CD4-positive, alpha-beta memory T cell (primary cell): ENCODE measurements at places on chromosomes 13 and 19.
A peak's percentile ranks its signal among the peaks of the same experiment; 100 is the strongest.

DNA sequence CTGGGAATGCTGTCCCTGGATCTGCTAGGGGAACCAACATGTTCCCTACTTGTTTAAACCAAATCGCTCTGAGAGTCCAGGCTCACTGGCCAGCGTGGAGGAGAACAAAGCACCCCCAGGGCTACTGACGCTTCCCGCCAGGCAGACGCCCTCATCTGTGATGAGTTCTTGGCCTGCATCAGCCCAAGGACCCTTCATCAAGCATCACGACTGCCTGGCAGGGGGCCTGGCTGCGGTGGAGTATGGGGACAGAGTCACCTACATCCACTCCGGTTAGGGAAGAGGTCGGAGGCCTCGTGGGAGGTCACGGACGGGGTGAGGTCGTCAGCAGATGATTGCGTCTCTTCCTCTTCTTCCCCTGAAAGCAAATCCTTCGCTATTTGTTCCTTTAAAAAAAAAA, 17.7 kb downstream of the MIER2 start:
- no peak for DNase-seq
- peaks cover 29% of the 10 kb centered on the region for H3K36me3 ChIP-seq
- no peaks in the 10 kb centered on the region for H3K27me3 ChIP-seq

DNA sequence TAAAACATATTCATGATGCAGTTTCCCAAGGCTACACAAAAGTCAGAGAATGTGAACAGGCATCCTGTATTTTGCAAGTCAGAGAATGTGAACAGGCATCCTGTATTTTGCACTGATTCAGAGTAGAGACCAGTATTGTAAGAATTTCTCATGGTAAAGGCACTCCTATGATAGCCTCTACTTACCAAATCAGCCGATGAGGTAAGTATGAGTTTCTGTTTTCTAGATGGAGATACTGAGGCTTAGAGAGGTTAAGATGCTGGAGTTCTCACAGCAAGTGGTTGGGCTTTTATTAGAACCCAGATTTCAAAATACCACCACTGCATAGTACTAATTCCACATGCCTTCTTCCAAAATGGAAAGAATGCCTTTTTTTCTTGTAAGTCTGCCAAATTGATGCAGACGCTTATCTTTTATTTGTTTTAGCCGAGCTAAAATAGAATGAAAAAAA, 12.3 kb downstream of the TPT1 start:
- no peak overlapping the region for H3K27ac ChIP-seq
- no peak overlapping the region for H3K4me3 ChIP-seq
- peaks cover 67% of the 10 kb centered on the region for H3K4me1 ChIP-seq

DNA sequence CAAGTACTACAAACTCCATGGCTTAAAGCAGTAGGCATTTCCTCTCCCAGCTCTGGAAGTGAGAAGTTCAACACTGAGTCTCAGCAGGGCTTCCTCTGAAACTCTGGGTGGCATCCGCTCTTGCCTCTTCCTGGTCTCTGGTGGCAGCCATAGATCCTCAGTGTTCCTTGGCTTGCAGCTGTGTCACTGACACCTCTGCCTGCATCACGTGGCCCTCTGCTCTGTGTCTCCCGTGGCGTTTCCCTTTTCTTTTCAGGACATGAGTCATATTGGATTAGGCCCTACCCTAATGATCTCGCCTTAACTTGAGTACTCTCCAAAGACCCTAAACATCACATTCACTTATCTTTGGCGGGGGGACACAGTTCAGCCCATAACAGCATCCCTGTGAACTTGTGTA, 466.7 kb downstream of the MYO16 start:
- no peak overlapping the region for H3K4me3 ChIP-seq
- no peak for DNase-seq
- H3K27me3 ChIP-seq = no peaks in the 10 kb centered on the region
- no peak overlapping the region for H3K27ac ChIP-seq
- H3K4me1 ChIP-seq = no peaks in the 10 kb centered on the region

- no peaks in the 10 kb centered on the region for H3K36me3 ChIP-seq
- no peak for DNase-seq
- no peaks in the 10 kb centered on the region for H3K27me3 ChIP-seq
- H3K4me3 ChIP-seq = no peak overlapping the region
- H3K4me1 ChIP-seq = peaks cover 15% of the 10 kb centered on the region
These were observed 88.1 kb downstream of the SHISA2 start for GRCh38 chr13:25963674-25964073.

GRCh38 chr19:5046339-5047039, 77.6 kb downstream of the KDM4B start:
- peaks cover 3% of the 10 kb centered on the region for H3K36me3 ChIP-seq
- DNase-seq = no peak
- H3K4me1 ChIP-seq = peaks cover 4% of the 10 kb centered on the region
- H3K4me3 ChIP-seq = no peak overlapping the region

DNA sequence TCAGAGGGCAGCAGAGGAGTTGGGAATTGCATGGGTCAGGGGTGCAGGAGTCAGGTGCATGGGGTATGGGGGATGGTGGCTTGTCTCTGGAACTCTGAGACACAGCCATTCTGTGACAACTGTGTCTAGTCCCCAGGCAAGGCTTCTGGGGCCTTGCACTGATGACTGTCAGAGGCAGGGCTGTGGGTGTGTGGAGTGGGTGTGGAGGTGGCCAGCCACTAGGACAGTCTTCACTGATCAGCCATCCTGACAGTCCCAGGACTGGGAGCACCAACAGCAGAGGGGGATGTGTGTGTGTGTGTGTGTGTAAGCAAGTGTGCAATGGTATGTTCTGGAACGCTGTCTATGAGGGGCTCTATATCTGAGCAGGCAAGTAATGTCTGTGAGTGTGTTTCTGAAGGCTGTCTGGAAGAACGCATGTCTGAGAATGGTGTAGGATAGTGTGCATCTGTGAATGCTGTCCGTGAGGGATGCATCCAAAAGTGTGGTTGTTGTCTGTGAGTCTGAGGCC, 5.4 kb downstream of the NUMBL start:
- no peak for DNase-seq
- no peaks in the 10 kb centered on the region for H3K27me3 ChIP-seq
- H3K27ac ChIP-seq = no peak overlapping the region

DNA sequence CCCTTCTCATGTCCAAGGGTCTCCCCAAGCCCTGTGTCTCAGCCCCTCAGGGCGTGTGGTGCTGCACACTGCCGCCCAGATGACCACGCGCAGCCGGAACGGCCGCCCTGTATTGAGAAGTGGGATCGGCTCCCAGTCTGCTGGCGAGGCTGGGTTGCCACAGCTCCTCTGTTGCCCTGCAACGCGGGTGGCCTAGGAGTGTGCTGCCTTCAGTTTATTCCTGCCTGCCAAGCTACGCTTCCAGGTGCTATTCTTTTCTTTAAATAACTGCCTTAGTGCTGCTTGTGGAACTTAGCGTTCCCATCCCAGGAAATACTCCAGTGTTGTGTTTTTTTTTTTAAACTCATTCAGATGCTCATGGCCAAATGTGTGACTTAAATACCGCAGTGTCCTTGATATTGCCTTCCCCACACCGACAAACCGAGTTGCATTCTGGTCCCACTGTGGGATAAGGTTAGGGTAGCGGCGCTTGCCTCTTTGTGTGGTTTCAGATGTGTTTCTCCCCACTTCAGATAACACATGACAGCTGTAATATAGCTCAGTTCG, 16.6 kb downstream of the ACTN4 start:
- H3K27ac ChIP-seq = peak overlapping the region; percentile 9
- H3K36me3 ChIP-seq = no peaks in the 10 kb centered on the region
- H3K4me1 ChIP-seq = peaks cover 93% of the 10 kb centered on the region

- no peaks in the 10 kb centered on the region for H3K36me3 ChIP-seq
- no peaks in the 10 kb centered on the region for H3K27me3 ChIP-seq
- no peak for DNase-seq
- no peak overlapping the region for H3K27ac ChIP-seq
- no peaks in the 10 kb centered on the region for H3K4me1 ChIP-seq
- H3K4me3 ChIP-seq = no peak overlapping the region
These were observed 710.9 kb upstream of the SPRY2 start for GRCh38 chr13:81051873-81052272.

GRCh38 chr13:67008075-67008668, 222.0 kb downstream of the PCDH9 start:
- no peak overlapping the region for H3K4me3 ChIP-seq
- DNase-seq = no peak
- H3K4me1 ChIP-seq = no peaks in the 10 kb centered on the region
- no peak overlapping the region for H3K27ac ChIP-seq

- no peaks in the 10 kb centered on the region for H3K27me3 ChIP-seq
- no peak overlapping the region for H3K4me3 ChIP-seq
- DNase-seq = no peak
- H3K36me3 ChIP-seq = no peaks in the 10 kb centered on the region
- peaks cover 24% of the 10 kb centered on the region for H3K4me1 ChIP-seq
These were observed 74.7 kb downstream of the GADD45B start for GRCh38 chr19:2550431-2551171.

DNA sequence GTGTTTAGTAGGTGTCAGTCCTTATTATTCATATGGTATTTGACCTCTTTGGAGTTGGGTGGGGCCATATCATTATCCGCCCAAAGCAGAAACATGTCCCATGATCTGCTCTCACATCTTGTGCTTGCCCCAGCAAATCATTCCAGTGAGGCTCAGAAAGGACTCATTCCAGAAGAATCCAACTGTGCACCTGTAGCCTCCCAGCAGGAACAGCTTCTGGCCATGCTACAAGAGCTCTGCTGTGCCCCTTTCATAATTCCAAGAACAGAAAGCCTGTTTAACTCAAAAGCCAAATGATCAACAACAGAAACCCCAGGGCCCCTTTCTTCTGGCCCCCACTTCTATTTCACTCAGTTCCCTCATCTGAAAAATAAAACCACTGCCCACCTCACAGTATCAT, 673.1 kb downstream of the DIAPH3 start:
- no peak overlapping the region for H3K4me3 ChIP-seq
- no peaks in the 10 kb centered on the region for H3K4me1 ChIP-seq
- H3K27me3 ChIP-seq = no peaks in the 10 kb centered on the region
- no peaks in the 10 kb centered on the region for H3K36me3 ChIP-seq

DNA sequence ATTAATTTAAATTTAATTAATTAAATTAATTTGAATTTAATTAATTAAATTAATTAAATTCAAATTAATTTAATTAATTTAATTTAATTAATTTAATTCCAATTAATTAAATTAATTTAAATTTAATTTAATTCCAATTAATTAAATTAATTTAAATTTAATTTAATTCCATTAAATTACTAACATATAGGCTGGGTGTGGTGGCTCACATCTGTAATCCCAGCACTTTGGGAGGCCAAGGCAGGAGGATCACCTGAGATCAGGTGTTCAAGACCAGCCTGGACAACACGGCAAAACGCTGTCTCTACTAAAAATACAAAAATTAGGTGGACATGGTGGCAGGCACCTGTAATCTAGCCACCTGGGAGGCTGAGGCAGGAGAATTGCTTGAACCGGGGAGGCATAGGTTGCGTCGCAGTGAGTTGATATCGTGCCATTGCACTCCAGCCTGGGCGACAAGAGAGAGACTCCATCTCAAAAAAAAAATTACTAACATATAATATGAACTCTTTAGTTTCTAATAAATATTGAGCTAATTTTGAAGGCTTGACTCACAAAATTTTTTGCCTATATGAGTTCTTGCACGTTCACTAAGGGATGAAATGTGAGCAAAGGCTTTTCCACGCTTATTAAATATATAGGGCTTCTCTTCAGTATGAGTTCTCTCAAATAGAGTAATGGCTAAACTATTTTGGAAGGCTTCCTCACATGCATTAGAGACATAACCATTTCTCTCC, 9.0 kb upstream of the USP29 start:
- H3K27me3 ChIP-seq = no peaks in the 10 kb centered on the region
- no peaks in the 10 kb centered on the region for H3K36me3 ChIP-seq
- H3K4me3 ChIP-seq = no peak overlapping the region
- no peak for DNase-seq
- H3K27ac ChIP-seq = no peak overlapping the region

- H3K27ac ChIP-seq = no peak overlapping the region
- no peaks in the 10 kb centered on the region for H3K36me3 ChIP-seq
- no peak overlapping the region for H3K4me3 ChIP-seq
- H3K4me1 ChIP-seq = no peaks in the 10 kb centered on the region
These were observed 141.7 kb upstream of the SERP2 start for GRCh38 chr13:44231786-44232516.

GRCh38 chr13:112756511-112756966, 66.7 kb downstream of the ATP11A start:
- H3K4me3 ChIP-seq = no peak overlapping the region
- H3K4me1 ChIP-seq = peaks cover 26% of the 10 kb centered on the region
- no peak for DNase-seq
- H3K27me3 ChIP-seq = no peaks in the 10 kb centered on the region

DNA sequence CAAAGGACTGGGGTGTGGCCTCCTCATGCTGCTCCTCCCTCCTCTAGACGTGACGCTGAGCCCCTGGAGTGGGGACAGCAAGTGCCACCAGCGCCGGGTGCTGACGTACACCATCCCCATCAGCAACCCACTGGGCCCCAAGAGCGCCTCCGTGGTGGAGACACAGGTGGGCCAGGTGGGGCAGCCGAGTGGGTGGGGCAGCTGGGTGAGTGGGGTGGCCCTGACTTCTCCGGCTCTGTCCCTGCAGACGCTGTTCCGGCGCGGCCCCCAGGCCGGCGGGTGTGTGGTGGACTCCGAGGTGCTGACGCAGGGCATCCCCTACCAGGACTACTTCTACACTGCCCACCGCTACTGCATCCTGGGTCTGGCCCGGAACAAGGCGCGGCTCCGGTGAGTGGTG, 11.1 kb upstream of the SCN1B start:
- H3K27me3 ChIP-seq = no peaks in the 10 kb centered on the region
- peaks cover 78% of the 10 kb centered on the region for H3K36me3 ChIP-seq
- no peak for DNase-seq
- H3K4me1 ChIP-seq = peaks cover 28% of the 10 kb centered on the region
- H3K27ac ChIP-seq = no peak overlapping the region

- no peaks in the 10 kb centered on the region for H3K36me3 ChIP-seq
- no peak overlapping the region for H3K27ac ChIP-seq
- H3K4me3 ChIP-seq = no peak overlapping the region
- DNase-seq = no peak
- peaks cover 6% of the 10 kb centered on the region for H3K27me3 ChIP-seq
These were observed 2.0 kb downstream of the CAMSAP3 start for GRCh38 chr19:7597689-7598088.

DNA sequence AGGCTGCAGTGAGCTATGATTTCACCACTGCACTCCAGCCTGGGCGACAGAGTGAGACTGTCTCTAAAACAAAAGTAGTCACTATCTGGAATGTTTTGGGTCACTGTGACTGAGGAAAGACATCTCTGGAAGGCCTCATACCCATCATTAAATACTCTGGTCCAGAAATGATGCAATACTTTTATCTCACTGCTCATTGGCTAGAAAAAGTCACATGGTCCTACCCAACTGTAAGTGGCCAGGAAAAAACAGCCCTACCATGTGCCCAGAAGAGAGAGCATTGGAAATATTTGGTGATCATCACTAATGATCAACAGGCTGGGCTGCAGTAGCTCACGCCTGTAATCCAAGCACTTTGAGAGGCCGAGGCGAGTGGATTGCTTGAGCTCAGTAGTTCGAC, 29.8 kb downstream of the PNPLA6 start:
- no peak overlapping the region for H3K27ac ChIP-seq
- DNase-seq = no peak
- no peaks in the 10 kb centered on the region for H3K27me3 ChIP-seq
- no peaks in the 10 kb centered on the region for H3K36me3 ChIP-seq
